ENCODE measurements at places on chromosomes 6 and 20.

GRCh38 chr6:21461844-21462518, 131.6 kb upstream of the SOX4 start:
- no peak for DNase-seq

DNA sequence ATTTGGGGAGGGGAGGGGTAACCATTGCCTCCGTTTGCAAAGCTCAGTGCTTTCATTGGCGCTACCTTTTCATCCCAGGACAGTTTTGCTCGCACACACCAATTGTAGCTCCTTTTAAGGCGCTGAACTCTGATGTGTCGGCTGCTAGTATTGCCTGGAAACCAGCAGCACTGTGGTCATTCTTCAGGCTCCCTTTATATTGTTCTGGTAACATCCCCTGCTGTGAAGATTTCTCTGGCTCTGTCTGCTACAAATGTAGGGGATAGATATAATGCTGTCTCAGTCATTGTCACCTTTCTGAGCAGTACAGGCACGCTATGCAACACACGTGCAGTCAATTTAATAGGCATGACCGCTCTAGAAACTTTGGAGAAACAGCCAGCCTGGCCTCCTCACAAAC, 172.9 kb upstream of the SASH1 start:
- DNase-seq, result no peak

GRCh38 chr6:28134015-28134414, 7.7 kb upstream of the ZKSCAN8 start:
- DNase-seq, result no peak

DNA sequence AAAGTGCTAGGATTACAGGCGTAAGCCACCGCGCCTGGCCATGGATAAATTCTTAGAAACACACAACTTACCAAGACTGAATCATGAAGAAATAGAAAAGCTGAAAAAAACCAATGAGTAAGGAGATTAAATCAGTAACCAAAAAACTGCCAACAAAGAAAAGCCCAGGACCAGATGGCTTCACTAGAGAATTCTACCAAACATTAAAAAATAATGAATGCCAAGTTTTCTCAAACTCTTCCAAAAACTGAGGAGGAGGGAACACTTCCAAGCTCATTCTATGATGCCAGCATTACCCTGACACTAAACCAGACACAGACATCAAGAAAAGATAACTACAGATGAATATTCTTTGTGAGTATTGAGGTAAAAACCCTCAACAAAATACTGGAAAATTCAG, 44.3 kb downstream of the USP49 start:
- DNase-seq, result no peak

- no peak for DNase-seq
Observed at GRCh38 chr6:2055911-2056310, 189.5 kb downstream of the GMDS start.

- no peak for DNase-seq
Observed at GRCh38 chr6:159181914-159182313, 12.7 kb downstream of the FNDC1 start.

DNA sequence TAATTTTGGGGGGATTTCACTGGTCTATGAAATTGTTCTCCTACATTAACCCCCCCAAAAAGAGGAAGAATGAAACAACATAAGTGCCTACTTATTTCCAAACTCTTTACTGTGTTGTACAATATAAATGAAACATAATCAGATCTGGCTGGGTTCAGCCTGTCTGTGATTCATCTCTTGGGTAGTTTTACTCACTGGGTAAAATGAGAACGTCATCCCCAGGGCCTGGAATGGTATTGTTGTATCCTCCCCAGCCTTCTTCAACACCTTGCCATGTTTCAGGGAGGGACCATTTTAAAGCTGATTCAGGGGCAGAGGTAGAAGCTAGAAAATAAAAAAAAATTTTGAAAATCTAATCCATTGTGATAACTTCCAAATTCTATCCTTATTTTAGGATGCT, 256.7 kb downstream of the PKHD1 start:
- no peak for DNase-seq
